Urothelium cell line (cell line): ENCODE measurements at places on chromosomes 5 and 9.
A peak's percentile ranks its signal among the peaks of the same experiment; 100 is the strongest.

GRCh38 chr5:174667526-174667925 is 56.9 kb upstream of the MSX2 start:
- DNase-seq: peak; percentile 19

DNA sequence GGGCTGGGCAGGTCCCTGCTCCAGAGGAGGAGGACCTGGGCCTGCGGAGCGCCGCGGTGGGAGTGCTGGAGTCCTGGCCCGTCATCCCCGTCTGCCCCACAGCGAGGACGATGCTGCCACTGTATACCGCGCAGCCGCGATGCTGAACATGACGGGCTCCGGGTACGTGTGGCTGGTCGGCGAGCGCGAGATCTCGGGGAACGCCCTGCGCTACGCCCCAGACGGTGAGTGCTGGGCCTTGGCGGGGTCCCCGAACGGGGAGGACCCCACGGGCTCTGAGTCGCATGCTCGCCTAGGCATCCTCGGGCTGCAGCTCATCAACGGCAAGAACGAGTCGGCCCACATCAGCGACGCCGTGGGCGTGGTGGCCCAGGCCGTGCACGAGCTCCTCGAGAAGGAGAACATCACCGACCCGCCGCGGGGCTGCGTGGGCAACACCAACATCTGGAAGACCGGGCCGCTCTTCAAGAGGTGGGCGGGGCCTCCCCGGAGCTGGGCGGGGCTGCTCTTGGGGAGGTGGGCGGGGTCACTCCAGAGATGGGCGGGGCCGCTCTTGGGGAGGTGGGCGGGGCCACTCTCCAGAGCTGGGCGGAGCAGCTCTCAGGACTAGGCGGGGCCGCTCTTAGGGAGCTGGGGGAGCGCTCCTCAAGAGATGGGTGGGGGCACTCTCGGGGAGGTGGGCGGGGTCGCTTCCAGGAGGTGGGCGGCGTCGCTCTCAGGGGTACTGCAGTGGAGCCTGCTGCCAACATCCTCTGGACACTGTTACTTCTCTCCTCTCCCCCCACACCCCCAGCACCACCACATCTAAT is 13.1 kb downstream of the LRRC26 start:
- DNase-seq: no peak

GRCh38 chr5:172823840-172824362 is 10.2 kb upstream of the ERGIC1 start:
- no peak for DNase-seq

DNA sequence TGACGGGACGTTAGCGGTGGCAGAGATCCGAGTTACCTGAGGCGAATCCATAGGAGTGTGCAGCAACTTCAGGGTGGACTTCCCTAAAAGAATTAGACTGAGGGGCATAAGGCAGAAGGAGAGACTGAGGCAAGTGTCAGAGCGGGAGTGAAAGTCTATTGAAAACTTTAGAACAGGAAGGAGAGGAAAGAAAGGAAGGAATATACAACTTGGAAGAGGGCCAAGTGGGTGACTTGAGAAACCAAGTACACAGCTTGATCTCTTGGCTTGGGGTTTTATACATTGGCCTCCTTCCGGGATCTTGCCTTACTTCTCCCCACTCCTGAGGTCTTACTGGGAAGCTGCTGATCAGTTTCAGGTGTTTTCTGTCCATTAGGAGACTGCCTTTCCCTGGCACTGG is 84.9 kb downstream of the SNX18 start:
- DNase-seq: no peak

DNA sequence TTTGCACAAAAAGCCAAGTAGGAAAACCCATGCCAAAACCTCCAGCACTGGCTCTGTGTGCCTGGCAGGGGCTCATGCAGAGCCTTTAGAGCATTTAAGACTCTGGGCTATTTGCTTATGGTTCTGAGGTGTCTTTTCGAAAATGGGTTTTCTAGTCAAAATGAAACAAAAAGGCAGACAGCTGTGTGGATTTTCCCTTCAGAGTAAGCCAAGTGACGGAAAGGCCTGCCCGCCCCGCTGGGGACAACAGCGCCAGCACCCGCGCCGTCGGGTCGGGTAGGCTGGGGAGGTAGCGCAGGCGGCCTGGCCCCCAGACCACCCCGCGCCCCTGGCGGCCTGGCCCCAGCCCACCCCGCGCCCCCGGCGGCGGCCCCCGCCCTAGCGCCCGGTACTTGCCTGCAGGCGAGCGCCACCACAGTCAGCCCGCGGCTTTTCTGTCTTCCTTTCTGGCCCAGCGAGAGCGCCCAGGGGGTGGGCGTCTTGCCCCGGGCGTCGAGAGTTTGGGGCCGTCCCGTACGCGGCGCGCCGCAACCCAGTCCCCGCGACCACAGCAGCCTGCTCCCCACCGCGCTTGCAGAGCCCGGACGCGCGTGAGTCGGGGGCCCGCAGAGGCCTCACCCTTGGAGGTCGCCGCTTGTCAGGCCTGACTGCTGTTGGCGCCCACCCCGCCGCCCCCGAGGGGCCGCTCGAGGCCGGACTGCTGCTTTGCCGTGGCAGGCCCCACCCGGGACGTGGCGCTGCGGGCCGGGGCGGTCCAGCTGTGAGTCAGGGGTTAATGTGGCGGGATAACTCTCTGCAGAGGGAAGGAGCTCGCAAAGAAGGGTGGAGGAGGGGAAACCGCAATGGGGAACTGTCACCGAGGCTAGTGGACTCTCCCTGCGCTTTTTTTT is at the start of gene TICAM2:
TSS of gene TICAM2 (minus strand) at position 779 of the 890 bp plus-strand sequence. CDS start 21,223 bp downstream, outside the sequence.
- peak; percentile 40 for DNase-seq

GRCh38 chr9:36866840-36867239 is 167.2 kb downstream of the PAX5 start:
- no peak for DNase-seq

- DNase-seq: peak; percentile 37
These were observed 910 bp downstream of the TRIM14 start for GRCh38 chr9:98117984-98118639.

GRCh38 chr5:133723126-133723525 is 110.8 kb upstream of the FSTL4 start:
- no peak for DNase-seq

- no peak for DNase-seq
These were observed 182.5 kb downstream of the GAPVD1 start for GRCh38 chr9:125444166-125444565.

- no peak for DNase-seq
These were observed 161.8 kb upstream of the IRX2 start for GRCh38 chr5:2913281-2913680.

DNA sequence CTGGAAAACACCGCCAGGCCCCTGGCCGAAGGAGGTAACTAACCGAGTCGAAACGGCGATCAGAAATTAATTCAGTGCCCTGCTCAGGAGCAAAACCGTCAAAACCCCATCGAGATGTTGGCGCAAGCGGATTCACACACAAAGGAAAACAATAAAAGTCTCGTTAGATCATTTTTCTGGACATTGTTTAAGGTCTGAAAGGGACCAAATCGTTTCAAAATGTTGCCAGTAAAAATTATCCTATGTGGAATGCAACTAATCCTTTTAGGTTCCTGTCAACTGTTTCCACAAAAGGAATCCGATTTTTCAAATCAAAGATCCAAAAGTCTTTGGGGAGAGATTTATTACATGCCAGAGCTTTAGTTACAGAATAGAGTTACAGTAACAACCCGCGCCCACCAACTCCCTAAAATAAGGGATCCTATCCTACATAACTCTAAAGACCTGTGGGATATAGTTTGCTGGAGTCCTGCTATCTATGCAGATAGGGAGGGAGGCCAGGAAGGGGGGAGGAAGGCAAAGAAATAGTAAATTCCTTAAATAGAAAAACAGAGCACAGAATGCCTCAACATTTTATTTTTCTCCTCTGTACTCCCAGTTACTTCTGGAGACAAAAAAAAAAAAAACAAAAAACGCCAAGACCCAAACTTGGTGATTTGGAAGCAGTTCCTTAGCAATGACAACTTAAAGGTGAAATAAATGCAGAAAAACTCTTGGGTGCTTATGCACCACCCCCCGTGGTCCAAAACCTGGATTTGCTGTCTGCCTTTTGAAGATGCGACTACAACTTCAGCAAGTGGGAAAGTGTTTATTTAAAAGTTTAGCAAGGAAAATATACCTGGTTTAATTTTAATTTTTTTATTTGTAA is 10.6 kb downstream of the FOXD1 start:
- DNase-seq: no peak

- no peak for DNase-seq
These were observed 392.5 kb downstream of the KDM4C start for GRCh38 chr9:7150153-7150890.

GRCh38 chr5:126015235-126016181 is 407.7 kb upstream of the GRAMD2B start:
- DNase-seq: peak; percentile 11

DNA sequence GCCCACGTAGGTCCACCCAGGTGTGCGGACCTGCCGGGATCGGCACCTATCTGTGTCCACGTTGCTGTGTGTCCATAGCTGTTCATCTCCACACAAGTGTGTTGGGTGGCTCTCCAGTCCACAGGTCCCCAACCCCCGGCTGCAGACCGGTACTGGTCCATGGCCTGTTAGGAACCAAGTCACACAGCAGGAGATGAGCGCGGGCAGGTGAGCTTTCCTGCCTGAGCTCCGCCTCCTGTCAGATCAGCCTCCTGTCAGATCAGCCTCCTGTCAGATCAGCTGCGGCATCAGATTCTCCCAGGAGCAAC is 18.9 kb downstream of the LAMC3 start:
- no peak for DNase-seq

DNA sequence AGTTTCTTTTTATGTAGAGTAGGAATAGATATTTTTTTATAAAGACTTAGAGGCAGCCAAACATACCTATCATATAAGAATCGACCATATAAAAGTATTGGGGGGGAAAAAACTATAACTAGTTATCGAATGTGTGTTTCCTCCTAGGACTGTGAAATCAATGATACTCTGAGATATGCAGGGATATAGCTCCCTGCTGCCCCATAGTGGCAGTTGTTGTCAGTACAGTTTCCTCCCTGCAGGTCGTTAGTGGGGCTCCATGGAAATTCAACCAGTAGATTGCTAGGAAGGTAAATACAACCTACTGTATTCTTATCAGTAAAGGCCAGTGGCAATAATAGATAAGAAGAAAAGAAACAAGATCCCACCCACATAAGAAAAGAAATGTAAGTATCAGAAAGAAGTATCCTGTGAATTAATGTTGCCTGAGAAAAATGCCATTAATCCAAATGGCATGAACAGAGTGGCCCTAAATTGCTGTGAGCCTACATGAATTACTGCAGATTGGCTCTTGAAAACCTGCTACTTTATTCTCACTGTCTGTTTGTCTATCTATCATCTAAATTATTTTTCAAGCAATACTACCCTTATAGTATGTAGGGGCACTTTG is 136.9 kb upstream of the FBN2 start:
- peak; percentile 54 for DNase-seq

DNA sequence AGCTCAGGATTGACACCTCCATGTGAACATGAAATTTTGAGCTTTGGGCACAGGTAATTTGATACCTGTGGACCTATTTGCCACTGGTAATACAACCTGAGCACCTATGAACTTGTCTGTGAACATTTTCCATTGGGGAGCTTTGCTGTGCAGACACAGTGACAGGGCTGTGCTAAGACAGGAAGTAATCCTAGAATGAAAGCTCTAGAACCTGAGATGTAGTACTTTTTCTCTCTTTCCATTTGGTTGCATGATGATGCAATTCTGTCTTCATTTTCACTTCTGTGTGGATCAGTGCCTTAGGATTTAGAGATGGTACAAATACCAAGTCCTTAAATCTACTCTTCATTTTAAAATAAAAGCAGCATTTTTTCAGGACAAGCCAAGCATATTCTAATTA is 216.9 kb downstream of the NR3C1 start:
- no peak for DNase-seq

DNA sequence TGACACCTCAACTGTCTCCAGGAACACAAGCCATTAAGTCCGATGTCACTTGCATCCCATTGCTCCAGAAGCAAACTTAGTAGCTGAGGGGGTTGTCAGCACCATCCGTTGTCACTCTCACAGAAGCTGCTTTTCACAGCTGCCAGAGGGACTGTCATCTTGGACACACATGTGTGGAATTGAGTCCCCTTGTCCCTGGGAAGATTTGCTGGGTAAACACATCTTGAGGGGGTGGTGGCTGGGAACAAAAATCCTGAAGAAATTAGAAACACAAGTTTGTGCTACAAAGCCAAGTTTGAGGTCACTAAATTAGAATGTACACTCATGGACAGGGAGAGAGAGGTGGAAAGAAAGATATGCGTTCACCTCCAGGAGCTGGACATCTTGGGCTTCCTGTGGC is 55.2 kb upstream of the ADRA1B start:
- no peak for DNase-seq

- DNase-seq: no peak
These were observed 26.4 kb upstream of the FKTN start for GRCh38 chr9:105531530-105531929.

GRCh38 chr9:36980148-36980974 is 53.7 kb downstream of the PAX5 start:
- DNase-seq: peak; percentile 53

GRCh38 chr9:5265939-5266338 is 34.7 kb downstream of the INSL4 start:
- DNase-seq: no peak

DNA sequence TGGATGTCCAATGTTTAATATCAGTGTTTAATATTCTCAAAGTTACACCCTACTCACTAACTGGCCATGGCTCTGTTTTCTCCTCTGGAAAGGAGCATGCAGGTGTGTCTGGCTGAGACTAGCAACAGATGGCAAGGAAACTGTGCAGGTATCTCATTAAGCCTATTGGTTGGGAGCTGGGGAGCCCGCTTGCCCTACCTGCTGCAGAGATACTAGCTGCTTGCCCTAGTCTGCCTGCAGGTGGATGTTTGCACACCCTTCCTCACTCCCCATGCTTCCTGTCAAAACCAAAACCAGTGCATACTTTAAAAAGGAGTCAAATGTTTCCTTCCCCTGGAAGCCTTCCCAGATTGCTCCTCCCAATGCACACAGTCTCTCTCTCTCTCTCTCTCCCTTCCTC is 228.3 kb upstream of the RASEF start:
- no peak for DNase-seq
